Activated T-cell treated with anti-CD3 and anti-CD28 coated beads, Interleukin-2, amount 50 U/mL, for 24 hours (primary cell): ENCODE measurements at places on chromosomes 5 and 9.

DNA sequence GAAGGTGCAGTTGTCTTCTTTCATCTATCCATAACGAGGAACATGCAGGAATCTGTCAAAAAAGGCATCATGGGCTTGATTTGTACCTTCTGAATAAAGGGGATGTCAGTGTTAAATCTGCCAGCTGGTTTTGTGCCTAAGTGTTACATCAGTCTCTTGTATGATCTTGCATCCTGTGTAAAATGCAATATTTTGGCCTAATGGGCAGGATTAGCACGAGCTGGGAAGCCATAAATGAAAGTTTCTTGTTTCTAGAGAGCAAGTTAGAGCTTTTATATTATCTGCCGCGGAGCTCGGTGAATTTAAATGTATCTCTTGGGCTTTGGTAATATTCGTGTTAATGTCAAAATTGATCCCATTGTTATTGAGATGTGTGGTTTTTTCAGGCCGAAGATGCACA lies 526.1 kb upstream of the WWC1 start:
- DNase-seq = no peak

GRCh38 chr5:15013654-15014463 lies 142.3 kb upstream of the ANKH start:
- DNase-seq = no peak

- no peak for DNase-seq
These were observed 471.1 kb upstream of the WWC1 start for GRCh38 chr5:167820101-167820990.

DNA sequence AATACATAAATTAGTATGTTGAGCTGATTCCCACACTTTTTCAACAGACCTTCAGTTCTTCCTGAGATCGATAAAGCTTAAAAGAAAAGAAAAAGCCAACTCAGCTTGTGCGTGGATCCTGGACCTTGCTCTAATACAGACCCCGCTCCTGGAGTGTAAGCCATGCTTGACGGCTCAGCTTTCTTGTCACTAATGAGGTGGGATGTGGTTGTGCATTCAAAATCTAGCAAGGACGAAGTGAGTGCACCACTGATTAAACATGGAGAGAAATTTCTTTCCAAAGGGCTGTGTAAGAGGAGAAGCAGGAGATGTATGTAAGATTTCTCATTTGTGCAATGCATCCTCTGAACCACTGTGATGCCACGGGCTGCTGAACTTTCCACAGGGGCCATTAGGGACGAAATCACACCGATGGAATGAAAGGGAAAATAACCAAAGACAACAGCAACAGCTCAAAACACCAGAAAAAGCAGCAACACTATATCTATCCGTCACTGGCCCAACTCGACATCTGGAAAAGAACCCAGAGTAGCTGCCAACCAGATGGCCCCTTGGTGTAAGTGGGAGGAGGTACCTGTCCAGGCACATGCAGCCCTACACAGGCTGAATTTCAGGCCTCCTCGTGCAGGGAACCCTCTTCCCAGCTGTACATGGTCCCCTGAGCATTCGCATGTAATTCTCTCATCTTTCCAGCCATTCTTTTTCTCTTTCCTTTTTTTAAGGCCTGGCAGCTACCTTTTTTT lies 178.9 kb downstream of the SREK1 start:
- DNase-seq = no peak

DNA sequence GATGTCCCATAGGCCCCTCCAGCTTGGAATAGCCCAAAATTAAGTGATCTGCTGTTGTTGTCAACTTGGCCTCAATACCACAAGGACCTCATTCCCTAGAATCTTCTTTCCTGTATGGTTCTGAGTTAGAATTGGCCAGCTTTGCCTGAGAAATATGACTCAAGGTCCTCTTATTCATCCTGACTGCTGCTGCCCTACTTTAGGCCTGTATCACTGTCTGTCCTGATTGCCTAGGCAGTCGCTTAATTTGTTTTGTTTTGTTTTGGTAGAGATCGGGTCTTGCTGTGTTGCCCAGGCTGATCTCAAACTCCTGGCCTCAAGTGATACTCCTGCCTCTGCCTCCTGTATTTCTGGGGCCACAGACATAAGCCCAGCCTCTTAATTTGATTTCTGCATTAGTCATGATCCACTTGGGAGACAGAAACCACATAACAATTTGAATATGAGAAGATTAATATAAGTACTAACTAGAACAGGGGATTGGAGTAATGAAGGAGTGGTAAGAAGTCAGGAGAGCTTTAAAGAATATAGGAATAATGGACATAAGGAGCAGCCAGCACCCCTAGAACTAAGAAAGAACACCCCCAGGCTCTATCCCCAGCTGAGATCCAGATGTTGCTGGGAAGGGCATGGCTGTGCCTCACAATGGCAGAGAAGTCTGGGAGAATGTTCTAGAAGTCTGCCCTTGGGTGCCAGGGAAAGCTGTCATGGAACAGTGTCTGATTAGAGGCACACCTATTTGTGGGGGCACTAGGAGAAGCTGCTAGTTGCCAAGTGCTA lies 4.6 kb downstream of the TEX53 start:
- peak; percentile 26 for DNase-seq

- DNase-seq = no peak
These were observed 339.8 kb downstream of the AGTPBP1 start for GRCh38 chr9:85401998-85402397.

GRCh38 chr5:138926257-138926656 lies 51.1 kb upstream of the LRRTM2 start:
- DNase-seq = no peak

GRCh38 chr9:91062281-91062680 lies 260.7 kb downstream of the SYK start:
- DNase-seq = no peak

- peak; percentile 79 for DNase-seq
These were observed 597 bp downstream of the NFIL3 start for GRCh38 chr9:91422758-91423711.

GRCh38 chr5:172411484-172412072 lies 42.7 kb downstream of the SH3PXD2B start:
- peak; percentile 37 for DNase-seq

DNA sequence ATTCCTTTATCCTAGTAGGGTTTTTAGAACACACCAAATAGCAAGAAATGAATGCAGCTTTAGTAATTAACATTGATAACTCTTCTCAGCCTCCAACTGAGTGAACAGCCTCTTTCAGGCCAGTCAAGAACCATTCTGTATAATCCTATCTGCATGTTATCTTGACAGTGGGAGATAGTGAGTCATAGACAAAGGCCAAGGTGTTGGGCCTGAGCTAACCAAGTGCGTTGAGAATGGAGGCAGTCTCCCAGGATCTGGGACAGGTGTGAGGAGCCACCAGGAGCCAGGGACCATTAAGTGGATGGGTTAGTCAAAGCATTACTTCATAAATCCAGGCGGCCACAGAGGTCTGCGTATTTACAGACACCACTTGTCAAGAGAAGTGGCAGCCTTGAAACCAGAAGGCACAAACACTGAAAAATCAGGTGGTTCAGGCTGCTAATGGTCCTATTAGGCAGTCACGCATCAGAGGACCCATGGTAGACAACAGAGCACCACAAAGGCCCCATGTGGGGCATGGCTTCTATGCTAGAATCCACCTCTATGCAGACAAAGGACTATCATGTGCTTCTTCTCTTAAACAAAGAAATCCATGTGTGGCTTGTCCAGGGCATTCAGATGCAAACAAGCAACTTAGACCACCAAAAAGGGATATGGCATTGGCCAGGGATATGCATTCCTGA lies 409.7 kb upstream of the PIK3R1 start:
- DNase-seq = no peak

GRCh38 chr5:77333036-77333435 lies 122.6 kb downstream of the PDE8B start:
- no peak for DNase-seq

- no peak for DNase-seq
These were observed 82.1 kb downstream of the DPYSL3 start for GRCh38 chr5:147427521-147428401.

DNA sequence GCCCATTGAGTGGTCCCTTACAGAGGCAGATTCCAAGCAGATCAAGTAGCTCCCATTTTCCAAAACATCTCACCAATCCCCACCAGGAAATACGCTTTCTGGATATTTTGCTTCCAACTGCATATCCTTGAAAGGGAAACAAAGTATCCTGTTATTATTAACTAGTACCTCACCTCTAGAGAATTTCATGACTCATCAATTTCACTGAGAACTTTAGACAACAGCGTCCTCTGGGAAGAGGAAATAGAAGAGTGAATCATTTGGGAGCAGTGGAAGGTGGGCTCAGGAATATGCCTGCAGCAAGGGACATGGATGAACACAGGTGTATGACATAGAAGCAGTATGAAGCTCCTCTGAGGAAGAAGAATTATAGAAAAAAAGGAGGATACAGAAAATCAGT lies 186.7 kb downstream of the MARCHF11 start:
- no peak for DNase-seq

- no peak for DNase-seq
These were observed 22.5 kb upstream of the COMMD10 start for GRCh38 chr5:116062352-116062751.

DNA sequence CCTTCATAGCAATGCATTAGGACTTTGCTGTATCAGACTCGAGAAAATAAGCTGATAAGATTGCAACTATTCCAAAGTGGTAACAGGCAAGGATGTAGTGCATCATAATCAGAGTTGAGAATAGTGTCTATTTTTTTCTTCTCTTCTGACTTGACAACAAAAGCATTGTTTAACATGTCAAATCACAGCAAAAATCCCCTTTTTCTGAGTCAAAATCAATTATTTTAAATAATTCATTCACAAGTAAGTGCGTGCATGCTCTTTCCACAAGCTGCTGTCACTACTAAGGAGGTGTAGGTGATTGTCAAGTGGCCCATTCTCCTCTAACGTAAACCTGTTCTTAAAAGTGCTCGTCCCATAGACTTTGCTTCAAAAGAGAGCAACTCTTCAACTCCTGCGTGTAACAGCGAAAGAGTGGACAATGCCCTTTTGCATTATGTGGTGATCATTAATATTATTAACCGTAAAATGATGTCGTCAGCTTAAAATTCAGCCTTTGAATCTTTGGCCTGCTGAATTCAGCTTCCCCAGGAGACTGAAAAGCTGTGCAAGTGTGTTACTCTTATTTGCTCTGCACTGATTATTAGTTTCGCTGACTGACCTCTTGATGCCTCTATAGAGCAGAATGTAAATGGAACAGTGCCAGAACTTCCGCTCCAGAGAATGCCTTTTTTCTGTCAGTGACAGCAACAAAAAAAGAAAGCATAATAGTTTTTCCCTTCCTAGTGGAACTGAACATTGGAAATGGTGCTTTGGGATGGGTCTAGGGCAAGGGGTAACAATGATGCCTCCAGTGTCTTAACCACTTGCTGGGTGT lies 680.8 kb upstream of the SEMA6A start:
- no peak for DNase-seq

DNA sequence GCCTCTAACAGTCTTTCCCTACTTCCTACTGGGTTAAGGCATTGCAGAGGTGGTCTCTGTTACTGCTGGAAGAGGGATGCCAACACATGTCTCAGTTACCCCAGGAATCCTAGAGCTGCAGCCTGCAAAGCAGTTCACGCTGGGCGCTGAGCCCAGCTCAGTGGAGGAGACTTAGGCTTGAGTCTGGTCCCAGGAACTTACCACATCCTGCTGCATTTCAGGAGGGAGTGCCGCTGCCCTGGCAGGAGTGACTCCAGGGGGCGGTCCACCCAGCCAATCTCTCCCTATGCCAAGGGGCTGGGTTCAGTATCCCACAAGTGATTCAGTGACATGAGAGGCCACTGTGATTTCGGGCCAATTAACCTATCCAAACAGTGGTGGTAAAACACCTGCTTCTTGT lies 7.6 kb downstream of the TTC16 start:
- DNase-seq = no peak

DNA sequence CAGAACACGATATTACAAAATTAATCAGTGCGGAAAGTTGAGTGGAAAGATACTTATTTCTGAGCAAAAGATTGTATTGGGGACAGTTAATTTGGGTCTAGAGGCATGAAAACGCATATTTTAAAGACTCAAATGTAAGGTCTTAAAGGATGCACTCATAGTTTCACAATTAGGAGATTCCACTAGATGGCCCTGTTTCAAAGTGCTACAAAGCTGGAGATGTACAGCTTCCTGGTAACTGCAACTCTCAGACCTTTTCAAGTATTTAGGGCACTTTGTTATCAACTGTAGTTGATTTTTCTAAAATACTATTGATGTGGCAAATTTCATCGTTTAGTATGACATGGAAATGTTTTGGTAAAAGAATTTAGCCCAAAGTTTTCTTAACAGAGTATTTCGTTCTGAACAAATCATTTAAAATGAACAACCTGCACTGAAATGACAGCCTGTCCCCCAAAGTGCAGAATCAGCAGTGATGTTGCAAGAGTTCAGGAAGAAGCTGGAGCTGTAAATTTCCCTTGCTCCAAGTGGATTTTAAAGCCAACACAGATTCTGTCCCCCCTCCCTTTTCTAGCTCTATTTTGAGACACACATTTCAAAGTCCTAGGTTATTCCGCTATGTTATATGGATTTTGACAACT lies 16.2 kb upstream of the NDUFB6 start:
- DNase-seq = no peak

GRCh38 chr5:81785322-81785721 lies 34.4 kb upstream of the SSBP2 start:
- DNase-seq = no peak

- no peak for DNase-seq
These were observed 616.6 kb downstream of the PDE4D start for GRCh38 chr5:59276917-59277372.

GRCh38 chr9:84781458-84781857 lies 111.9 kb downstream of the NTRK2 start:
- no peak for DNase-seq

GRCh38 chr9:89528540-89528939 lies 30.6 kb upstream of the SEMA4D start:
- DNase-seq = no peak

DNA sequence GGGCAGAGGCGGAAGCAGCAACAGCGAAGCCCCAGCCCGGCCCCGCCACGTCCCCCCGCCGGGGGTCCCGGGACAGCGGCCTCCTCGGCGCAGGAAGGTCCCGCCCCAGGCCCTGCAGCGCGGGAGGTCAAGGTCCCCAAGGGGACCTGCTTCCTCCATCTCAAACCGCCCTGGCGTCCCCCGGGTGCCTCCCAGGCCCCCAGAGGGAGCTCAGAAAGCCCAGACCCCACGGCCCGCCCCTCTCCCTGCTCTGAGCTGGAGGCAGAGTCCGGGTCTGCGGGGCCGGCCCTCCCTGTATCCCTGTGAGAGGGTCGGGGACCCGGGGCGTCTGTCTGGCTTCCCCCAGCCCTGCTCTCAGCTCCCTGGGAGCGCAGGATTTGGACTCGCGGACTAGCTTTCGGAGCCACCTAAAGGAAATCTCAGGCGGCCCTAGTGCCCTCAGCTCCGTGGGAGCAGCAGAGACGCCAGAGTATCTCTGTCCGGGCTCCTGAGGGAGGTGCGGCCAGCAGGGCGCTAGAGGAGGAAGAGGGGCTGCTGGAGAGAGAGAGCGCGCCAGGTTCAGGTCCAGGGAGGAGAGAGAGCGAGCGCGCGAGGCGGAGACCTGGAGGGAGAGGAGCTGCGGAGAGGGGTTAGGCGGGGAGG lies 30.7 kb downstream of the EXOC3 start:
- DNase-seq = peak; percentile 70

GRCh38 chr9:95606489-95607350 lies 89.9 kb upstream of the PTCH1 start:
- DNase-seq = no peak

DNA sequence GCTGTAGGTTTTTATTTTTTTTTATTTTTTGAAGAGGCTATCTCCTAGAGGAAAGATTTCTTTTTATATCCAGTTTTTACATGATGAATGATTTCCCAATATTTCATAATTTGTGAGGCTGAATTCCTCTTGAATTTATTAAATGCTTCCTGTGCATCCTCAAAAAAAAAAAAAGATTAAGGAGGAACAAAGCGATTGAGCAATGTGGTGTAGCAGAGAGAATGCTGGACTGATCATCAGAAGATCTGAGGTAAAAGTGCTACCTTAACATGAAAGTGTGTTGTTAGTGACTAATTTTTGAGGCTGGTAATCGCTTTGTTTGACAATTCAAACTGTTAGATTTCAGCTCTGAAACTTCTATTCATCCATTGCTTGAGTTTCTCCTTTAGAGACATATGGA lies 125.1 kb downstream of the ESM1 start:
- DNase-seq = no peak
